Islet precursor cell (in vitro differentiated cells): ENCODE measurements at places on chromosomes 12 and 14.

DNA sequence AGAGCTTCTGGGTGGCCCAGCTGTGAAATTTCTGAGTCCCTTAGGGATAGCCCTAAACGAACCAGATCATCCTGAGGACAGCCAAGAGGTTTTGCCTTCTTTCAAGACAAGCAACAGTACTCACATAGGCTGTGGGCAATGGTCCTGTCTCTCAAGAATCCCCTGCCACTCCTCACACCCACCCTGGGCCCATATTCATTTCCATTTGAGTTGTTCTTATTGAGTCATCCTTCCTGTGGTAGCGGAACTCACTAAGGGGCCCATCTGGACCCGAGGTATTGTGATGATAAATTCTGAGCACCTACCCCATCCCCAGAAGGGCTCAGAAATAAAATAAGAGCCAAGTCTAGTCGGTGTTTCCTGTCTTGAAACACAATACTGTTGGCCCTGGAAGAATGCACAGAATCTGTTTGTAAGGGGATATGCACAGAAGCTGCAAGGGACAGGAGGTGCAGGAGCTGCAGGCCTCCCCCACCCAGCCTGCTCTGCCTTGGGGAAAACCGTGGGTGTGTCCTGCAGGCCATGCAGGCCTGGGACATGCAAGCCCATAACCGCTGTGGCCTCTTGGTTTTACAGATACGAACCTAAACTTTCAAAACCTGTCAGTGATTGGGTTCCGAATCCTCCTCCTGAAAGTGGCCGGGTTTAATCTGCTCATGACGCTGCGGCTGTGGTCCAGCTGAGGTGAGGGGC, 38.9 kb downstream of the DAD1 start:
- peak; percentile 73 for DNase-seq

- peak; percentile 42 for DNase-seq
Measured at GRCh38 chr14:104253901-104254353, 115.5 kb downstream of the KIF26A start.

DNA sequence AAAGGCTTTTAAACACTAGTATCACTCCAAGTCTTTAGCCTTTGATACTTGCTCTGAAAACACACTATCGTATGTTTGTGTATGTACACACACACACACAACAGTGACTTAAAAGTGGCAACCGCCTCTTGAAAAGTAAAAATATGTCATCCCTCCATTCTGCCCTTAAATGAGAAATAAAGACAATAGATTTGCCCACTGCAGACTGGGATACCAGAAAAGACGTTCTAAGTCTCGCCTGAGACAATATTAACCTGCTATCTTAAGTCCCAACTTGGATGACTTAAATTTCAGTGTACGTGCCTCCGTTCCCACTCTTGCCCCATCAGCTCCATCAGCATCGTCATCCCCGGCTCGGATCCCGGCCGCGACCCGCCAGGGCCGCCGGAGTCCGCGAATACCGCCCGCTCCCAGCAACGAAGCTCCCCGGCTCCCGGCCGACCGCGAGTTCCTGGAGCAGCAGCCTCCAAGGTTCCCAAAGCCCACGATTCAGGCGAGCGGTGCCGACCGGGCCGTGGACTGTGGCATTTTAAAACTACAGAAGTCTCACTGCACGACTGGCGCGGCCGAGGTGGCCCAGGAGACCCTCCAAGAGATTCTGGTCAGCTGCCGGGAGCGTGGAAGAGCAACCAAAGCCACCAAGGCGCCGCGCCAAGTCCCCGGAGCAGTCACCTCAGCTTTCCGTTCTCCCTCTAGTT, 2.8 kb upstream of the ARID2 start:
- peak; percentile 82 for DNase-seq

GRCh38 chr12:63003223-63003819, 68.4 kb upstream of the PPM1H start:
- DNase-seq: no peak

DNA sequence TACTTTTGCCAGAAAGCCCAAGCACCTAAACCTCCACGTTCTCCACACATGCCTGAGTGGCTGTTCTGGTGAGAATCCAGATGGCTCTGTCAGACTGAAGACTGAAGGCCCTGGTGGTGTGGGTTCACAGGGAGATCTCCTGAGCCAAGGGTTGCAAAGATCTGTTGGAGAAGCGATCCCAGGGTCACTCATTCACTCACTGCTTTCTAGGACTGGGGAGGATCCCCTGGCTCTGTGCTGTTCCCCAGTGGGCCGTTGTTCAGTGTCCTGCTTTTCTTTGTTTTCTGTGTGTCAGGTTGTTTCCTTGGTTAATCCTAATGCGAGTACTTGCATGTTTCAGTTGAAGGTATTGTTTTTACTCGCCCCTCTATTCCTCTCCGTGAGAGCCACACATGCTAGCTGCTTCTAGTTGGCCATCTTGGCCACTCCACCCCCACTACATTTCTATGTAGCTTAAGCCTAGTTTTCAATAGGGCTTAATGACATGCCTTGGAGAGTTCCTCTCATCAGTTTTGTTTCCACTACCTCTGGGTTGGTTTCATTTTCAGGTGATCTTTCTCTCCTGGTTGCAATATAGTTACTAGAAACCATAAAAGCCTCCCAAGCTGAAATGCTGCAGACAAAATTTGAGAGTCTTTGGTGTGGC, 144.5 kb upstream of the SLC38A2 start:
- no peak for DNase-seq

- DNase-seq: peak; percentile 97
Measured at GRCh38 chr14:61564618-61565091, 130.7 kb upstream of the HIF1A start.

- DNase-seq: no peak
Measured at GRCh38 chr12:94379479-94380113, 80.1 kb downstream of the CEP83 start.

- no peak for DNase-seq
Measured at GRCh38 chr14:101840649-101841369, 79.3 kb downstream of the PPP2R5C start.

DNA sequence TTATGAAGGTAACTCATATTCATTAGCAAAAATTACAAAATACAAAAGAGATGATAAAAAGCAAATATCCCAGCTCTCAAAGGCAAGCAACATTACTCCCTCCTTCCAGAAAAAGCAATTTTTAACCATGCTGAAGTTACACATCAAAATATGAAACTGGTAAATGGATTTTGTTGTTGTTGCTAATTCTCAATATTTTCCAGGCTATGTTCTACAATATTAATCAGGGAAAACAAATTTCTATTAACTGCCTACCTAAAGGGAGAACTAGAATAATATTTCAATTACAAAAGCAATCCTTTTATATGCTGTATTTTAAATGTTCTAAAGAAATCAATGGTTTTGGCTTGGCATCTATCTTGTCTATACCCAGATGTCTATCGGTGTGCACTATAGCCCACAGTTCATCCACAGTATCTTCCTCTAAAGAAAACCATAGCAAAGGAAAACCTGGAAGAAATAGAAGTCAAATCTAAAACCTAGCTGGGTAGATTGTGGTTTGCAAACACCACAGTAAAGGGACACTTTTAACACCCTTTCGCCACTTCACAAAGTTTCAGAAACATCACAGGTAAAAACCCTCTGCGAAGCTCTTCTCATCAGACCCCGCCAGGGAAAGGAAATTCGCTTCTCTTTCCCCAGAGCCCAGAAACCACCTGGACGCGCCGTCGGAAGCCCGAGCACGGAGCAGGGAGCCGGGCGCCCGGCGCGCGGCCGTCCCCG, 32.0 kb downstream of the TC2N start:
- no peak for DNase-seq

DNA sequence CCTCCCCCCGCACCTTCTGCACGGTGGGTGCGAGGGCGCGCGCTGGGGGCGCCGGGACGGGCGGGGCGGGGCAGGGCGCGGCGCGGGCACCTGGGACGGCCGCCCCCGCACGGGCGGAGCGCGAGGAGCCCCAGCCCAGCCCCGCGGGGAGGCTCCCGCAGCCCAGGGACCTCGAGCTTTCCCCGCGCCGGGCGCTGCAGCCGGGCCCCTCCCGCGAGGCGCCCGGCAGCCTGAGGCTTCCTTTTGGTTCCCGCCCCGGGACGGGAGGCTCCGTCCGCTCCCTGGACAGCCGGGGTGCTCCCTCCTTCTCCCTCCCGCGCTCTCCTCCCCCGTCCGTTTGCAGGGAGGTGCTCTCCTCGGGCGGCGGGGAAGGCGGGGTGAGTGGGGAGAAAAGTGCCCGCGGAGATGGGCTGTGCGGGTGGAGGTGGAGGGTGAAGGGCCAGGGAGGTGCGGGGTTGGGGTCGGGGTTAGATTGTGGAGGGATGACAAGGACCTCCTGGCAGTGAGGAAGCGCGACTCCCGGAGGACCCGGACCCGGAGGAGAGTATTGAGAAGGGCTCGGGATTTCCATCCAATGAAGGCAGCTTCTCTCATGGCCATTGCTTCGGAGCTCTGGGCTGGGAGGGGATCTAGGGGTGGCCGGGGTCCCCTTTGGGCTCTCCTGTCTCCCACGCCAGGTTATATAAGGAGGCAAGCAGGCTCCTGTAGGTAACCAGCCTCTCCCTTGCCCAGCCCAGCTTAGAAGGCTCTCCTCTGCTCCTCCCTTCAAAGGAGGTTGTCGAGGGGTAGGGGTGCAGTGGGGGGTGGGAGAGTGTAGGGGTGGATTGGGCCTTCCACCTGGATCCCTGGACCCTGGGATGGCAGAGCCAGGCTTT, 645 bp downstream of the JDP2 start:
- DNase-seq: no peak

DNA sequence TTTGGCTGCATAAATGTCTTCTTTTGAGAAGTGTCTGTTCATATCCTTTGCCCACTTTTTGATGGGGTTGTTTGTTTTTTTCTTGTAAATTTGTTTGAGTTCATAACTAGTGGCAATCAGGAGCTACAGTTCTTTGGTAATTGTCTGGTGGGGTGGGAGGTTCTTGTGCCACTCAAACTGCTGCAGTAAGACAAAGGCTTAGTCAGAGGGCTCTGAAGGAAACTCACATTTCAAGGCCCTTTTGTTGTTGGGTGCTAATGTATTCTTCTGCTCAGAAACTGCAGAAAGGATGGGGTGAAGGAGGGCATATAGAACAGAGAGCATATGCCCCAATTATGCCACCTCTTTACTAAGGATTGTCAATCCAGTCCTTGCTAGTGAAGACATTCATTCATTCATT, 21.9 kb downstream of the MYRFL start:
- DNase-seq: no peak

GRCh38 chr14:54261283-54261682, 135.5 kb upstream of the CDKN3 start:
- no peak for DNase-seq

- no peak for DNase-seq
Measured at GRCh38 chr14:59004012-59004411, 184.5 kb upstream of the DAAM1 start.

GRCh38 chr14:102863381-102863780, 59.1 kb upstream of the AMN start:
- no peak for DNase-seq

DNA sequence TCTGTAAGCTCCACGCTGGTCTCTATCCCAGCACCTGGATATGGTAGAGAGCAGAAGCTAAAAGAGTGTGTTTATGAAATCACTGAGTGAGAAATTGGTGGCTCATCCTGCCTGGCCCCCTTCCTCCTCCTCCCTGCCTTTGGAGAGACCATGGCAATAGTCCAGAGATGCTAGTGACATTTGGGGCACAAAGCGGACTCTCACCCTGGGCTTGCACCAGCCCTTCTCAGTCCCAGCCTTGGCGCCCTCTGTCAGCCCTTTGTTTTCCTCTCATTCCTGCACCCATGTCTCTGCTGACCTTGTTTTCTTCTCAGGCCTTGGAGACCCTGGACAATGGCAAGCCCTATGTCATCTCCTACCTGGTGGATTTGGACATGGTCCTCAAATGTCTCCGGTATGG, 18.2 kb downstream of the ALDH2 start:
- no peak for DNase-seq

DNA sequence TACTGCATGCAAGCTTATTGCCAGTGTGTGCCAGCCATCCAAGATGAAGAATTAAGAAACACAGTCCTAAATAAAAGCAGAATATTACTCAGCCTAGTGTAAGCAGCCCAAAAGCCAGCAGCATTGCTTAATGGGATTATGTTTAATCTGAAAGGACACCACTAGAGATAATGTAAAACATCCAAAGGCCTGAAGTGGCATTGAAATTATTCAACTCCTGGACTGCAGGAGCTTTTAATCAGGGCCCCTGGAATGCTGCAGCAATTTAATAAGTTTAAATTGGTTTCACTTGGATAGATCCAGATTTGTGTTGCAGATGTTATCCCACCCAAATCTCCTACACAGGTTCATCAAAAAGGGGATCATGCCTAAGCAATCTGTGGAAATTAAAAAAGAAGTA, 193.0 kb downstream of the C12orf50 start:
- DNase-seq: no peak

DNA sequence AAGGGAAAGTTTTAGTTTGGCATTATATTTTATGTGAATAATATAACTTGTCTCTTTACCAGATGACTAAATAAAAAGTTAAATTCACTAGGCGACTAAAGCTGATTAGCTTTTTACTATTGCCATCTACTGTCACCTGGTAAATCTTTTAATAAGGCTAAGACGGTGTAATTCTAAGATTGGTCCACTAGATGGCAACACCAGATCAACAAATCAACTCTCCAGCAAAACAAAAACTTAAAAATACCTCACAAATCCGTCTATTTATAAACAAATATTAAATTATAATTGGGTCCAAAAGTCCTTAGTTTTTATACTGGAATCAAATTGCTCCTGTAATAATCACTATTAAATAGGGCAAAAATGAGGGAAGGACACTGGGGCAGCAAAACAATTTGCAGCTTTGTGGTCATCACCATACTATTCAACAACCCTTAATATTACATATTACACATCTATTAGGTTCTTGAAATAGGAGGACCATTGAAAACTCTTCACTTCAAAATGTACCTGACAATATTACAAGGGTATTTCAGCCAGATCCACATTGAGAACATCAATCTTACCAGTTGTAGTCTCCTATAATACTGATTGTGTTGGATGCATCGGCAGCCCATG, 47.9 kb downstream of the GALC start:
- DNase-seq: no peak

DNA sequence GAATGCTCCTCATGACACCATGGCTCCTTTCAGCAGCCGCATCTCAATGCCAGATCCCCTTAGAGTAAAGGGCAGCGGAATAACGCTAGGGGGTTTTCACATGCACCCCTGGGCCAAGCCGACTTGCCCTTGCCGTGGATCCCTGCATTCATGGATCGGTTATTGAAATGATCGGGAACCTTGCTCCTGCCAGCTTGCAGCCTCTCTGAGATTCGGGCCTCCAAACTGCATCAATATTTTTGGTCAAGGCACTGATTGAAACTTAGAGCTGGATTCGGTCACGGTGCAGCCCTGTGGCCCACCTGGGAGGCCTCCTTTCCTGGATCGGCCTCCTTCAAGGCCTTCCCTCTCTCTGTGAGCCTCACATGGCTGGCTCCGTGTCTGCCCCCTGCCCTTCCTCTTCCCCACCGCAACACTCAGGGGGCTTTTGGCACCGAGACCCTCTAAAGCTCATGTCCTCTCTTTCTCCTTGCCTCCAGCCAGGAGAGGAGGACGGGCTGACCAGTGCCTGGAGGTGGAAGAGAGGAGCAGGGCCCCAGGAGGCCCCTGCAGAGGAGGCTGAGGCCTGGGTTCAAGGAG, 1.8 kb downstream of the PTPN6 start:
- DNase-seq: no peak

- DNase-seq: no peak
Measured at GRCh38 chr14:90475298-90475697, 78.5 kb downstream of the CALM1 start.

- DNase-seq: no peak
Measured at GRCh38 chr12:6630736-6631135, 5.0 kb downstream of the LPAR5 start.

- no peak for DNase-seq
Measured at GRCh38 chr12:46374310-46374709, 1.7 kb upstream of the SLC38A2 start.
